GM19239 (cell line): ENCODE measurements at places on chromosomes 2 and 18.

- DNase-seq = no peak
Measured at GRCh38 chr18:10070561-10071000, 156.8 kb downstream of the VAPA start.

DNA sequence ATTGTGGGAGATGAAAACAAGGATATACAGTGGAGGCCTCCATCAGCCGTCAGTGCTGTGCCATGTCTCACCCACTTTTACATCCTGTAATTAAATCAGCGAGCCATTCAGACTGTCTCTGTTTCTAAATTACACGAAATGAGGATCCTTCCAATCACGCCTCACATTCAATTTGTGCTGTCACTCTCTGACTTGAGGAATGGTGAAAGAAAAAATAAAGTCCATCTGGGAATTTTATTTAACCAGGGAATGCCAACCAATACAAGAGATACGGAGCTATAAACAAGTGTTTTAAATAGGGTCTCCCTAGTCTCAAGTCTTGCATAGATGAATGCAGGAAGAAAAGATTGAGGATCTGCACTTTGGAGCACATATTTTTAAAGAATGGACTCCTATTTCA is 72.8 kb downstream of the CMPK2 start:
- no peak for DNase-seq

DNA sequence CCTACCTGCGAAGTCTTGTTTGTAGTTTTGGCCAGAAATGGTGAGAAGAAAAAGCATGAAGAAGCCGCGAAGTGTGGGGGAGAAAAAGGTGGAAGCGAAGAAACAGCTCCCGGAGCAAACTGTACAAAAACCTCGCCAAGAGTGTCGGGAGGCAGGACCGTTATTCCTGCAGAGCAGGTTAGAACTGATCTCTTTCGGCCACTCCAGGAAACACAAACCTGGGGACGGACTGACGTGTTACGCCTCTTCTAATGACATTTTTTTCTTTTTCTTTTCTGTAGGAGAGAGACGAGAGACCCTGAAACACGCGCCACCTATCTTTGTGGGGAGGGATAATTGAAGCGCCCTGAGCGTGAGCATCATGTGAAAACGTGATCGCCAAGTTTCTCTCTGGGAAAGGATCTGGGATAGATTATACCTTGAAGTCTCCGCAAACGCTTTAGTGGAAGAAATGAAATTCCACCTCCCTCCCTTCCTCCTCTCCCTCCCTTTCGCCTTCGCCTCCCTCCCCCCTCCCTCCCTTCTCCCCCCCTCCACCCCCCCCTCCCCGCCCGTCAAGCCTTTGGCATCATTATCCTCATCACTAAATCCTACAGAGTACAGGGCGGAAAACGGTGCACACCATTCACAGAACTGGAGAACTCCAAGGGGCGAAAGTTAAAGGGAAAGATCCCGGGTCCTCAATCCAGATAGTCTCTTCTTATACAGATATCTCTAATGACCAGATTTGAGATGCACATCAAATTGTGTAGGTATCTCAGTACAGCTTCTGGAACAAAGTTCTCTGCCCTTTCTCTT is at the start of gene ZEB2:
TSS of gene ZEB2 (minus strand) at position 186 of the 798 bp plus-strand sequence. CDS start 2,769 bp downstream, outside the sequence.
- no peak for DNase-seq

DNA sequence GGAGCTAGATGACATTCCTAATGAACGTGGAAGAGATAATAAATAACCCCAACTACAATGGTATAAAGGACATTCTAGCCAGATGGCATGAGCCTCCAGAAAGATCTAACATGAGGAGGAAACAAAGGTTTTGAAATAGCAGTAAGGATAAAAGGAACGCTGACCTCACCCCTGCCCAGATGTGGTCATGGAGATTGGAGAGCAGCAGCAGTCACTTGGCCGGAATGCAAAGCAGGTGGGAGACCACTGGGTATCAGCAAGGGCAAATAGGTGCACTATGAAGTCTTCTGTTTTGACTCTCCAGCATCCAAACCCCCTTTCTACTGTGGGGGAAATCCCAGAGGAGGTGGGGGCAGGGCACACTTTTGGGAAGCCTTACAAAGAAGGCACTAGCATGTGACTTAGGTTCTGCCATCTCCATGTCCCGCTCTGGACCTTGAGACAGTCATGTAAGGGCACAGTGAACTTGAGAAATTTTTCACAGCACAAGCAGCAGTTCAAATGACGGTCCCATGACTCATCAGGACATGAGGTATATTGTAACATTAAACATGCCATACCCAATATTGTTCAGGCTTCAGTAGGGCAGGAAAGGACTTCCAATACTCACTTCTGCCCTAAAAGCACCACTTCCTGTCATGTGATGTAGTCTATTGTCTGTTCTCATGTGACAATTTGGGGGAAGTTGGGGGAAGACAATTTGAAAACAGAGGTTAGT is 55.2 kb downstream of the METTL4 start:
- no peak for DNase-seq

DNA sequence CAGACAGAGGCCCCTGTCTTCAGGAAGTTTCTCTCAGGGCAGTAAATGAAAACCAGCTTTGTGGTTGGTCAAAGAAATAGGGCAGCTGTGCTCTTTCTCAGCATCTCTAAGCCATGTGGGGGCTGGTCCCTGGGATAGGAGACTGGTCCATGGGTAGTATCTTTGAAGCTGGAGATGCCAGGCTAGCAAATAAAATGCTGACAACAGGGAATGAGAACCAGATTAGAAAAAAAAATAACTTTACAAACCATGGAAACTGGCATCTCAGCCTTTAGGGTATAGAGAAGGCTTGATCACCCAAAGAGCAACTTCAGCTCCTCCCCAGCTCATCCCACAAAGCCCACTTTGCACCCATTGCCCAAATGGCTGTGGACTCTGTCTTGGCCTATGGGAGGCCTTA is 138.1 kb downstream of the TTC32 start:
- DNase-seq = no peak

DNA sequence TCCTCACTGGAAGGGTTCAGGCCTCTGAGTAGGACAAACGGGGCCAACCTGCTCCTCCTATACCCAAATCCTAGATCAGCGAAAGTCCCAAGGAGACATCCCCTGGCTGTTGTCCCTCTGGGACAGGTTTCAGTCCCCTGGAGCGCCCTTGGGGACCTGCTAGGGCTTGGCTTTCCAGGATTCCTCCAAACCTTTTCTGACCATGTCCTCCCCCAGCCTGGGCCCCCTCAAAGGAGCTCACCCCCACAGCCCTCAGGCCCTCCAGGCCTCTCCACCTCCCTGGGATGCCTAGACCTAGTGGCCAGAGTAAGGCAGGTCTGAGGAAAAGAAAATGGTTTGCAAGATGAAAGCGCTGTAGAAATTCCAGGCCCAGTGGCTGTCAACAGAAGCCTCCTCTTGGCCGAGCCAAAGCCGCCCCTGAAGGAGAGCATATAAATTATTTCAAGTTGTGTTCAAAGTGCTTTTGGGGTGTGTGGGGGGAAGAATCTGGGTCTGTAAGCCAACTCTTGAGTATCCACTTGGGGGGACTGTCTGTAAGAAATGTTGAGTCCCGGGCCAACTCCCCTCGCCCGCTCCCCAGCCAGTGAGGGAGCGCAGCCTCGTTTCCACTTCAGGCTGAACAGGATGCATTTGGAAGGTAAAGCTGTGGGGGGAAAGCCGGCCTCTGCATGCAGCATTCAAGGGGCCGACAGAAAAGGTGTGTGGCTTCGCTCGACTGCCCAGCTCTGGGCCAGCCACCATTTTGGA is 158.6 kb downstream of the DYSF start:
- DNase-seq = no peak

- no peak for DNase-seq
Measured at GRCh38 chr2:215498431-215498830, 62.6 kb upstream of the FN1 start.

GRCh38 chr2:584863-585823 is 92.1 kb downstream of the TMEM18 start:
- no peak for DNase-seq

DNA sequence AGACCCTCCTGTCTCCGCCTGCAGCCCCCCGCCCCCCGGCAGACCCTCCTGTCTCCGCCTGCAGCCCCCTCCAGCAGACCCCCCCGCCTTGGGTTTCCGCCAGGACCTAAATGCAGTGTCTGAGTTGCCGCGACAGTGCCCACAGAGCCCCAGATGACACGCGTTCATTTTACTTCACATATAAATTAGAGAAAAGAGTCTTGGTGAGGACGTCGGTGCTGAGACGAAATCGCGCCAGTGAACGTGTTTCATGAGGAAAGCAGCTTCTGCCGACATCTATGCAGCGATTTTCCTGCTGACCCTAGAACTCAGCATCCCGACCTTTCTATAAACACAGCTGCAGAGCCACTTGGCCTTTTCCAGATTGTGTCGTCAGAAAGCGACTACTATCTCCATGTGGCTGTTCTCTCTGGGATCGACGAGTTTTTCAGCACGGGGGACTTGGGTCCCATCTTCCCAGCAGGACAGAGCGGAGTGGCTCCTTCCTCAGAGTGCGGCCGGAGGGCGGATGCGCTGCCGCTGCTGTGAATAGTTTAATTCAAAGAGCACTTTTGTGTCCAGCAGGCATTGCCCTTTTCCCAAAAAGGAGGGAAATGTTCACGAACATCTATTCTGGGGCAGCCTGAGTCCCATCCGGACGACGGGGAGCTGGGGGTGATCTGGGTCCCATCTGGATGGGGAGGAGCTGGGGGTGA is 136.7 kb downstream of the NFATC1 start:
- DNase-seq = no peak

DNA sequence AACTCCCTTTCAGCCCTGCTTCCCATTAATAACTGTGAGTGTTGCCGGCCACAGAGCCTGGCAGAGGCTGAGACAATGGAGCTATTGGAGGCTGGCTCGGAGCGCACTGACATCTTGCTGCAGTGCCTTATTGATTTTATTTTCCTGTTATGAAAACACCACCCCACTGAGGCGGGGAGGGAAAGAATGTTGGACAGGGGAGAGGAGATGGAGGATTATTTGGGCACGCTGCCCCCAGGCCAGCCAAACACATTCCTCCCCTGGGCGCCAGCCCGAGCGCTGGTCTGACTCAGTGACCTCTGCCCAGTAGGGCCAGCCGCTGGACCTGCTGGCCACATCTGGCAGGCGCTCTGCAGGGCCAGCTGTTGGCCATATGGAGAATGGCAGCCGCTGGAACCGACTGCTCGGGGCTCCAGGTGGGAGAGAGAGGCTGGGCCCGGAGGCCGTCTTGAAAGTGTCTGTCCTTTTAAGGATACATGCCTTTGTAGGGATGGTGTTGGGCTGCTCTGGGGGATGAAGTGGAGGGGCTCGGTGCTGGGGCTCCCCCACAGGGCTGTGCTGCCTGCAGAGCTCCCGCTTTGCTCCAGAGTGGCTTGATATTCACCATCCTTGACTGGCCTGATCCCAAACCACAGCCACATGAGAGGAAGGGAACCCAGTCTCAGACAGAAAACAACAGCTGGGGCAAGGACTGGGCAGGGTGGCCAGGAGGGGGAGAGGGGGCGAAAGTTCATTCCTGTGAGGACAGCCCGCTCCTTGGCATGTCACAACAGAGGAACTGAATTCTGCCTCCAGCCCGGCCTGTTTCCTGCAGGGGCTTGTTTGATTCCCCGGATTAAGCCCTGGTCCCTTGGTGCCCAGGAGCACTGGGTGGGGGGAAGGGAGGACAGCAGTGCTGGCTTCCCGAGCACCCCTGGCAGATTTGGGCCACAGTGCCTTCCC is 179.0 kb downstream of the KLHL29 start:
- no peak for DNase-seq

DNA sequence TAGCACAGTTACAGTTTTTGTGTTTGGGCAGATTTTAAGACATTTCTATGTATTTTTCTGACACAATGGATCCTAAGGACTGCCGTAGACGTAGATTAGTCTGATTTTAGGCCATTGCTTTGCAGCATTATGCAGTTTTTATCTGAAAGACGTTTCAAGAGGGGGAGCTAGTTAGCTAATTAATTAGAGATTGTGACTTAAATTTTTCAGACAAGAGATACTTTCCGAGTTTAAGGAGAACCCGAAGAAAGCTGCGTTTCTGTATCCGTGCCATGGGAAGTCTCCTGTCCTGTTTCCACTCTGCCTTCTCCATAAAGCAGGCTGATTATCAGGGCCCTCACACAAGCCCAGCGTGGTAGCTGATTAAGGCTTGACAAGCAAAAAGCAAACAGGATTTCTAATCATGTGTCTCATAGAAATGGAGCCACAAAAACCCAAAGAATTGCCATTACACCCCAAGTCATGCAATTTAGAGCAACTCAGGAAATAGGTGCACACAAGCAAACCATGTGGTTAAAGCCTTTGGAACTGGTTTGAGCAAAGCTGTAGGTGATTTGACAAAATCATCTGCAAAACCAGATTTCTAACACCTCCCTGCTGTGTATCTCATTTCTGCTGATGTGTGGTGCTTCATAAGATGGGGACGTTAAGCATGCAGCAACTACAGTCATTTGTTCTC is 808.1 kb downstream of the RNF144A start:
- no peak for DNase-seq

DNA sequence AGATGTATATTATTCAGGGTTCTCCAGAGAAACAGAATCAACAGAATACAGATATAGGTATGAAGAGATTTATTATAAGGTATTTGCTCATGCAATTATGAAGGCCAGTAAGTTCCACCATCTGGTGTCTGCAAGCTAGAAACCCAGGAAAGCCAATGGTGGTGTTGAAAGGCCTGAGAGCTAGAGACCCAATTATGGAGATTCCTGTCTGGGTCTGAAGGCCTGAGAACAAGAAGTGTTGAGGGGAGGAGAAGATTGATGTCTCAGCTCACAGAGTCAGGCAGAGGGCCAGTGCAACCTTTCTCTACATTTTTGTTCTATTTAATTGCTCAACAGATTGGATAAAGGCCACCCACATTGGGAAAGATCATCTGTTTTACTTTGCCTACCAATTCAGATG is 524.2 kb upstream of the CRIM1 start:
- DNase-seq = no peak
